DMS53 (cell line): ENCODE measurements at places on chromosomes 12 and 14.

- no peak for DNase-seq
Observed at GRCh38 chr12:73240110-73240509, 967.9 kb downstream of the TRHDE start.

DNA sequence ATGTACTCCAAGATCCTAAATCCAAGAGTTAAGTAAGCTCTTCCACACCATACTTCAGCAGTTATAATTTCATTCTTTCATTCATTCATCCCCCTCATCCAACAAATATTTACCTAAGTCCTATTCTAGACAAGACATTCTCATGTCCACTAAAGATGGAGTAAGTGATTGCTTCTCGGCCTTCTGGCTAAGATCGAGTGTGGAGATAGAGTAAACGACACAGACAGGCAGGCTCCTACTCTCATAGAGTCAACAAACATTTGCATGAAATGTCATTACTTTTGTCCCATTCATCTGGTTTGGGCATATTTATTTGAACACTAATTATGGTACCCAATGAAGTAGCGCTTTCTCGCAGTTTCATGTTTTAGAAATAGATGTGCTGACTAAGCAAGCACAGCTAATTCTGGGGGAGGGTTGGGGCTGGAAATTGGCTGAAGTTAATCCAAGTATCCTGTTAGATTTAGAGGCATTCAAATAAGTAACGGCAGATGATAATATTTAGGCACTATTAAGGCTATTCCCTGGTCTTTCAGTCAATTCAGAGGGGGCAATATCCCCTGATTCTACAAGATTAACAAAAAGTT lies 176.5 kb downstream of the CEP128 start:
- no peak for DNase-seq

- DNase-seq: no peak
Observed at GRCh38 chr12:104535369-104535768, 78.6 kb downstream of the CHST11 start.

- DNase-seq: no peak
Observed at GRCh38 chr14:33369972-33370371, 431.3 kb downstream of the NPAS3 start.

DNA sequence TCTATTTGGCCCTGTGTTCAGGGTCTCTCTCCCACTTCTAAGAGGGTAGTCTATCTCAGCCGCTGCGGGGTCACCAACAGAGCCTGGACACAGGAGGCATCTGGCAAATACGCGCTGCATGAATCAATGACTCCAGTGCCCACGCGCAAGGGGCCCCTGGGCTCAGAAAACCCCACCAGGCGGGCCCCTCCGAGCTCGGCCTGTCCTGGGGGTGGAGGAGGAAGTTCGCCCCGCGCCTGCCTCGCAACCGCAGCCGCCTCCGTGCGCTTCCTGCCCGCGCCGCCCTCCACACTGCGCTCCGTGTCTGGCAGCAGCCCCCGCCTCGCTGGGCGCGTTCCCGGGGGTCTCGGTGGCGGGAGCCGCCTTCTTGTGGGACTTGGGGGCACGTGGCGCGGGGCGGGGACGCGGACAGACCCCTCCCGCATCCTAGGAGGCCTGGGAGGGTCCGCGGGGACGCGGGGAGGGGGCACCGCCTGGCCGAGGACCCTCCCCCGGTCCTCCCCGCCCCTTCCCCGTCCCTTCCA lies 811 bp upstream of the FBRSL1 start:
- peak; percentile 46 for DNase-seq

DNA sequence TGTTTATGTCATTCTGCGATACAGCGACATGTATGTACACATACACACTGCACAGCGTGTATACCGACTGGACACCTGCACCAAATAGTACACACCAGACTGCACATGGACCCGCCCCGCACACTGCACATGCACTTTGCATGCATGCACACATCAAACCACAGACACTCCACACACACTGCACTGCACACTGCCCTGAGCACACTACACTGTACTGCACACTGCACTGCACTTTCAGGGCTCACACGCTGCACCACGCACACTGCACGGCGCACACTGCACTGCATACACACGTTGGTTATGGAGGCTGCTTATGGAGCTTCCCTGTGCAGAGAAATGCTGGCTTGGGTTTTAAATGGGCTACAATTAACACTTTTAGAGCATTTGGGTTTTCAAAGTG lies 1.6 kb downstream of the PAPLN start:
- DNase-seq: peak; percentile 15

DNA sequence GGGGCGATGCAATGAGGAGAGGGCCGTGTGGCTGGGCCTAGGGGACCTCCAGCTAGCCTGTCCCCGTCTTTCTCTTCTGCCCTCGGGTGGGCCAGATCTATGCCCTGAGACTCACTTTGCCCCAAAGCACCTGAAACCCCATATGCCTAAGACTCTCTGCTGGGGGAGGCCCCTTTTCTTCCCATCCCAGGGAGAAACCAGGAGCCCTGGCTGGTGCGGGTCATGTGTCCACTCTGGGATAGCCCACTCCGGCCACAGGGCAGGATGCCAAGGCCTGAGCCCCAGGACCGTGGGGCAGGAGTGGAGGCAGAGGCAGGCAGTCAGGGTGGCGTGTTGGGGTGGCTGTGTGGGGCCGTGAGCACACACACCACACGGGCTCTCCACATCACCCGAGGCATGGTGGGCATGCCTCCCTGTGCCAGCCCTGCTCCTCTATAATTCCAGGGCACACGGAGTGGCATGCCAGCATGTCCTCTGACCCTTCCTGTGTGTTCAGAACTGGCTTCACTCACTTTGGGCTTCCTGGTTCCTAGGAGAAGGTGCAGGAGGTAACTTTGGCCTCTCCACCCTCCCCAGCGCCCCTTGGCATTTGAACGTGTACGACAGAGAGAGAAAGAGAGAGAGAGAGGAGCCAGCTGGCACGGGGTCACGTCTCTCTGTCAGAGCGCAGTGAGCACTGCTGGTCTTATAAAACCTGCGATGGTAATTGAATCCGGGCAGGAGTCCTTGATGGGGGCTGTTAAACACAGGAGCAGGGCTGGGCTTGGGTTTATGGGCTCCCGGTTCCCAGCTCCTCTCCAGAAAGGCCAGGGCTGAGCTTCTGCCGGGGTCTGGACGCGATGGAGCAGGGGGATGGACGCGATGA lies 144.2 kb downstream of the KIF26A start:
- DNase-seq: no peak

- DNase-seq: no peak
Observed at GRCh38 chr14:87847216-87847755, 145.7 kb downstream of the GALC start.

GRCh38 chr12:65525491-65526141 lies 247.1 kb downstream of the MSRB3 start:
- DNase-seq: no peak

GRCh38 chr12:114003286-114003685 lies 37.2 kb upstream of the RBM19 start:
- DNase-seq: no peak

DNA sequence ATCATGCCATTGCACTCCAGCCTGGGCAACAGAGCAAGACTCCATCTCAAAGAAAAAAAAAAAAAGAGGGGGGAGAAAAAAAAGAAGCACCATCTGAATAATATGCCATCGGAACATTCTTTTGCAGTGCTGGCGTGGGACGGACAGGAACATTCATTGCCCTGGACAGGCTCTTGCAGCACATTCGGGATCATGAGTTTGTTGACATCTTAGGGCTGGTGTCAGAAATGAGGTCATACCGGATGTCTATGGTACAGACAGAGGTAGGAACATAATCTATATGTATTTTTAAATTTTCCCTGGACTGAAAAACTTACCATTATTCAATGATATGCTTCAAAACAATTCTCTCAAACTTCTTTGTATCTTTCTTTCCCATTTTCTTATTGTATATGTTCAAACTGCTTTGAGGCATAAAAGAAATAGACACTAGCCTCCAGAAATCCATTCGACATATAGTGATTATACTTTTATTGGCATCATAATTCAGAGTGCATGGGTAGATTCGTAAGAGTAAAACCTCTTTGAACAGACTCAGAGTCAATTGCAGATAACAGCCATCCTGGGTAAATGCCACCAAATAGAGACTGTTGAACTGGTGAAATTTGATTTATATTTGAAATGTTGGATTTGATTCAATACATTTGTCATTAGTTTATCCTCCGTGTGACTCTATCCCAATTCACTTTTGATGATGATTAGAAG lies 199.7 kb downstream of the EPS8 start:
- DNase-seq: no peak

DNA sequence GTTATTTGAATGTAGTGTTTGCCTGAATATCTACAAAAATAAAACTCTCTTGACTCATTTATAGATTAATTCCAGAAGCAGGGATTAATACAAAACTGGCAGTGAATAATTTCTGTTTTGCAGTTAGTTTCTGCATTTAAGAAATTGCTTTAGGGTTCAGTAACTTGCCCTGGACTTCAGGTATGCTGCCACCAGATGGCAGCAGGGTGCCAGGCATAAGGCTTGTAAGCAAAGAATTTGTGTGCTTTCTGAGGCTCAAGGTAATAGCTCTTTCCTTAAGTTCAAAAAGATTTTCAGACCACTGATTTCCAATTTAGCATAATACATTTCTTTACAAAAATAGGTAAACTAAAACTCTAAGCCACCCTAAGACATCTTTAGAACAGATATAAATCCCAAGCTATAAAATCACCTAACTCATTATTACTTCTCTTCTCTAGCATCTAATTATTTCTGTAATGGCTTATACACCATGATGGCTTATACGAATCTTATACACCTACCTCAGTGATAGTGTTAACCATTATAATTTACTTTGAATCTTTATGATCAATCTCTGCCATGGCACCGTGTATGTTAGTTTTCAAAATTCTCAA lies 398.3 kb downstream of the APAF1 start:
- DNase-seq: peak; percentile 88

DNA sequence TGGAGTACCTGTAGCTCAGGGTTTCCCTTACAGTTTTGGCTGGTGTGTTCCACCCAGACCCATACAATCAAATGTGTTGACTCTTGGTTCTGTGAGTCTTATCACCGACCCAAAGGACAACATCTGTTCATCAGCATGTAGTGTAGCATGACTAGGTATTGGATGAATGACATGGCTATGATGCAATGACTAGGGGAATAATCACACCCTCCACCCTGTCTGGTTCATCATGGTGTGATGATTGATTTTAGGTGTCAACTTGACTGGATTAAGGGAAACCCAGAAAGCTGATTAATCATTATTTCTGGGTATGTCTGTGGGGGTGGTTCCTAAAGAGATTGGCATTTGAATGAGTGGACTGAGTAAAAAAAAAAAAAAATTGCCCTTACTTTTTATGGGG lies 311.3 kb downstream of the DPF3 start:
- DNase-seq: no peak

DNA sequence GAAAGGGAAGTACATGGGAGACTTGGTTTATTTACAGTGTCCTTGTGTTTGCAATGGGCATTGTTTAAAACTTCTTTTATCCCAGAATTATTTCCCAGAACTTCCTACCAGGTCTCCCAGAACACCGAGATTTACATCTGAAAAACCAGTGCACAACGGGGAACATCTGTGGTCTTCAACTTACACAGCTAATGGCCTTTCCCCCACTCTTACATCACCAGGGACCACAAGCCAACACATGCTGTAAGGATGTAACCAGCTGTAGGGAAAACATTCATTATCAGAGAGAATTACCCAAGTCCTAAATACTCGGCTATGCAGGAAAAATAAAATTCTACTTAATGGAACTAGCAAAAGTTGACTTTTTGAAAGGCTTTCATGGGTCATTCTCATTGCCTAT lies 267.6 kb downstream of the DUSP6 start:
- DNase-seq: no peak

GRCh38 chr12:49456131-49456679 lies 82.6 kb upstream of the KCNH3 start:
- DNase-seq: no peak

- no peak for DNase-seq
Observed at GRCh38 chr12:47751561-47751960, 7.1 kb downstream of the RAPGEF3 start.

GRCh38 chr12:89962648-89963047 lies 254.0 kb upstream of the ATP2B1 start:
- peak; percentile 57 for DNase-seq

DNA sequence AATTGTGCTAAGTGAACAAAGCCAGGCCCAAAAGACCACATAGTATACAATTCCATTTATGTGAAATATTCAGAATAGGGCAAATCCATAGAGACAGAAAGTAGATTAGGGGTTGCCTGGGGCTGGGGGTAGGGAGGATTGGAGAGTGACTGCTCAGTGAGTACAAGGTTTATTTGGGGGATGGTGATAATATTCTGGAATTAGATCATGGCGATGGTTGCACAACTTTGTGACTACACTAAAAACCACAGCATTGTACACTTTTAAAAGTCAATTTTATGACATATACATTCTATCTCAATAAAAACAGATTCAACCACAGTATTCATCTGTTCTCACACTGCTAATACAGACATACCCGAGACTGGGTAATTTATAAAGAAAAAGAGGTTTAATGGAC lies 68.7 kb upstream of the MAP1LC3B2 start:
- no peak for DNase-seq

DNA sequence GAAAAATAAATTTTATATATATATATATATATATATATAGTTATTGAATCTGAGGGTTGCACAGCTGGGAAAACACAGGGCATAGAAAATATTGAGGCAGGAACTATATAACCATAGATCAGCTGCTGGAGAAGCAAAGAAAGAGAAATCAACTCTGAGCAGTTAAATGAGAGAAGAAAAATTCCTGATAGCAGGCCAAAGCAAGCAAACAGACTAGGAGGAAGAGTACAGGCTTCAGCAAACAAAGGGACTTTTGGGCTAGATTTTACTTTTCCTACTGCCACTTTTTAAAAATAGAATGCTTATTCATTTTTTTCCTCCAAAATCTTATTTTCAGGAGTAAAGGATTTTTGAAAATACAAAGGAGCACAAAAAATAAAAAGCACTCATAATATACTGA lies 216.0 kb upstream of the PRKD1 start:
- DNase-seq: no peak

DNA sequence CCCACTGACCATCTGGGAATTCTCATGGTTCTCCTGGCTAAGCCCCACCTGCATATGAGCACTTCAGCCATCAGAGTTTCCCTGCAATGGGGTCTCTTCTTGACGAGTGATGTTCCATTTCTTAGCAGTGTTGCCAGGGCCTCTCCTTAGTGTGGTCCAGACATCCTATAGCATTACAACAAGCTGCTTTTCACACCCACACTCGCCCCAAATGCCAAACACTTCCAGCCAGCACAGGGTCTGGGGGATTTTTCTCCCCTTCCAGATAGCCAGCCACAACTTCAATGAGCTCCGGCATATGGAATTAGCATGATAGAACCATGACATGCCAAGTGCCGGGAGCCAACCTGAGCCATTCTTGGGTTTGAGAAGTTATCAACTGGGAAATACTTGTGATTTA lies 267.4 kb downstream of the ZFP36L1 start:
- DNase-seq: no peak

GRCh38 chr14:59475709-59476108 lies 8.5 kb downstream of the L3HYPDH start:
- no peak for DNase-seq

GRCh38 chr14:68040633-68041369 lies 221.2 kb downstream of the RAD51B start:
- no peak for DNase-seq

- DNase-seq: no peak
Observed at GRCh38 chr12:99450036-99450630, 197.4 kb upstream of the GARIN6 start.

GRCh38 chr14:45253754-45254310 lies 830 bp upstream of the MIS18BP1 start:
- peak; percentile 64 for DNase-seq
